Activated CD8-positive, alpha-beta memory T cell treated with anti-CD3 and anti-CD28 coated beads for 1 hour (primary cell): ENCODE measurements at places on chromosomes 12 and 14.

- no peak for DNase-seq
Observed at GRCh38 chr12:127277882-127278281, 989.1 kb upstream of the TMEM132C start.

DNA sequence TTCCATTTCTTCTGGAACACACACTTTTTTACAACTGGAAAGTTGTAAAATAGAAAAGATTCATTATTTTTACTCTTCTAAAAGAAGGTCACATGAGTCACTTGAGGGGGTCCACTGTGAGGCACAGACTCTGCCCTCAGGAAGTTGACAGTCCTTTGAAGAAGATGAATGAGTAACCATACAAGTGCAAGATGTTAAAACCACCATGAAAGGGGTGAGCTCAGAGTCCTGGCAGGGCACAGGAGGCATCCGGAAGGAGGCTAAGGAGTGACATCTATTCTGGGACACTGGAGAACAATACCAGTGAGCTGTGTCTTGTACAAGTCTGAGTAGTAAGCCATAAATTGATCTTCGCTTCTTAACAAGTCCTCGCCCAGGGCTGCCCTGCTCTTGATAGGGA is 126.0 kb upstream of the FRMD6 start:
- DNase-seq = no peak

DNA sequence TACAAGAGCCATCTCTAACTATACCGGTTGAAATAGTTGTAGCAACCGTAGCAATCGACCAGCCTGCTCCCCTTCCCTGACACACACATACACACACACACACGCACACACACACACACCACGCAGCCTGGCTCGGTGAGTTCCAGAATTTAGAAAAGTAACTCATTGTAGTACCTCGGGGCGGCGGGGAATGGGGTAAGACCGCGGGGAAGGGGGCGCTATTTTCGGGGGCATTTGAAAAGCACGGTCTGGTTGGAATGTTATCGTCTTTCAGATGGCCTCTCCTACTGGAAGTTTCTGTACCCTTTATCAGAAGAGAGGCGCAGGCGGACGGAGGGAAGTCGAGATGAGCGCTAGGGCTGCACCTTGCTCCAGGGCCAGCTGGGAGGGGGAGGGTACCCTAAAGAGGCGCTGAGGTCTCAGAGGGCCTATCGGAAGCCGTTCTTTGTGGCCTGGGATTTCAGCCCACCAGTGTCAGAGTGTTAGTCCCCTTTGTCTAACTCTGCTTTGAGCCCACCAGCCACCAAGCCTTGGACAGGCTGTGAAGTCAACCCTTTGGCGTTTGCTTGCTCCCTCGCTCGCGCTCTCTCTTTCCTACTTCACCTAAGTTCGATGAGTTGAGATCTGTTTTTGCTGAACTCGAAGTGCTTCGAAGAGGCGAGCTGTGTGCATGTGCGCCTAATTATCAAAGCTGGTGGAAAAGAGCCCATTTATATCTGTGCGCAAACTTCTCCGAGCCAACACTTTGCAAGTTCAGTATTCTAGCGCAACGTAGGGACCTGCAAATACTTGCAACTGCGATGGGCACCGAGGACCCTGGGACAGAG is 837 bp downstream of the COL2A1 start:
- DNase-seq = no peak

- DNase-seq = no peak
Observed at GRCh38 chr14:93369713-93370266, 22.8 kb downstream of the COX8C start.

GRCh38 chr12:46702581-46703344 is 123.0 kb downstream of the SLC38A4 start:
- no peak for DNase-seq

DNA sequence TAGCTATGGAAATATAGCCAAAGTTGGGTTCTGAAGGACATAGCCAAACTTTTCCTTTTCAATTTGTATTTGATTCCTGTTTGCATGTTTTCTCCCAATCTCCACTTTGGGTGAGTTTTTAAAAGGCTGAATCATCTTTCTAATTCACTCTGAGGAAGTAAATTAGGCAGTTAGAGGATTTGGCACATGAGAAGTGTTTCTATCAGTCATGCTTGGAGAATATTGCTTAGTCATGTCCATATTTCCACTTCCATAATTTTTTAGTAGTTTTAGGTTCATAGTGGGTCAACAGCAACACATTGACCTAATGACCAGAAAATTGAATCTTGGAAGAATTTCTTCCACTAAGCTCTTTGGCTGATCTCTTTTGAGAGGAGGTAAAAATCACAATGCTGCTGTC is 21.8 kb downstream of the IRAK3 start:
- DNase-seq = no peak

DNA sequence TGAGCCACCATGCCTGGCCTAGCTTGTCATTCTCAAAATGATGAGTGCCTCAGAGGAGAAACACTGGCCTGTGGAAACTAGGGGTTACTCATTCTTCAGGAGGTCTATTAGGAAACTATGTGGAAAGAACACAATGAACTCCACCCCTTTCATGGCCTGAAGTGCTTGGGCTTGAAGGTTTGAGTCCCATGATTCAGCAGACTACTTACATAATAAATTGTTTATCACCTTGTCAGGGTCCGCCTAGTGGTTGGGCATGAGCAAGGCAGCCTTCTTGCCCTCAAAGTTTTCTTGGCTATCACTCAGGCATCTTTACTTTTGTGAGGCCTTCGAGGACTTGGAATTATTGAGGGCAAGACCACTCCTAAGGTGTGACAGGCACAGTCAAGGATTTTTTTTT is 251.2 kb downstream of the ACSS3 start:
- no peak for DNase-seq

GRCh38 chr14:24988760-24989159 is 61.2 kb downstream of the STXBP6 start:
- DNase-seq = no peak

DNA sequence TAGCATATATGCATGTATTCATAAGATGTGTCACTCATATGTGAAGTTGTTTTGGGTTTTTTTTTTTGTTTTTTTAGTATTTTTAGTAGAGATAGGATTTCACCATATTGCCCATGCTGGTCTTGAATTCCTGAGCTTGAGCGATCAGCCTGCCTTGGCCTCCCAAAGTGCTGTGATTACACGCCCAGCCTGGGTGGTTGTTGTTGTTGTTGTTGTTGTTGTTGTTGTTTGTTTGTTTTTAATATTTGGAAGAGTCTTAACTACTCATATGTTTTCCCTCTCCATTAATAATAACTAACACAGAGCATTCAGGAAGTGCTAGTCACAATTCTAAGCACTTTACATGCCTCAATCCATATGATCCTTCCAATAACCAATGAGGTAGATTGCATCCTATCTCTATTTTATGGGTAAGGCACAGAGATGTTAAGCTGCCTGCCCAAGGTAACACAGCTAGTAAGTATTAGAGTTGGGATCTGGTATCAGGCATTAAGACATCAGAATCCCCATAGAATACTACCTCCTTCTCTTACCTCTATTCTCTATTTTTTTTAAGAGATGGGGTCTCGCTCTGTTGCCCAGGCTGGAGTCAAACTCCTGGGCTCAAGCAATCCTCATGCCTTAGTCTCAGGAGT is 27.6 kb downstream of the SLC25A21 start:
- DNase-seq = no peak

DNA sequence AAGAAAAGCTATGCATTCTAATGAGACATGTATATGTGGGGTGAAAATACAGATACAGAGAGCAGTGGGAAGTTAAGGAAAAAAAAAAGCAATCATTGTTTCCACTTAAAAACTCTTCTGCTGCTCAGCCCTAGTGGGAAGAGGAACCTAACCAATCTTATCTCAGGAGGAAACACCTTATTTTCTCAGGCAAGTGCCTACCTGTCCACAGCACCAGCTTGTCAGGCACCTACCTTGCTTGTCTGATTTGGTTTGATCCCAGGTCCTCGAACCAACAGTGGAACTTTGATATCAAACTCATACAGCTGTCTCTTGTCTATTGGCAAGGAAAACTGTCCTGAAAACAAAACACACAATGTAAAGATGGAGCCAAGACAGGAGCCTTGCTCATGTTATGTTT is 22.4 kb downstream of the GNS start:
- DNase-seq = no peak

- no peak for DNase-seq
Observed at GRCh38 chr14:70836946-70837345, 27.6 kb upstream of the MAP3K9 start.
